ENCODE measurements at places on chromosomes 5 and 9.

- no peak for DNase-seq
Observed at GRCh38 chr9:124277420-124277819, 19.7 kb downstream of the NEK6 start.

DNA sequence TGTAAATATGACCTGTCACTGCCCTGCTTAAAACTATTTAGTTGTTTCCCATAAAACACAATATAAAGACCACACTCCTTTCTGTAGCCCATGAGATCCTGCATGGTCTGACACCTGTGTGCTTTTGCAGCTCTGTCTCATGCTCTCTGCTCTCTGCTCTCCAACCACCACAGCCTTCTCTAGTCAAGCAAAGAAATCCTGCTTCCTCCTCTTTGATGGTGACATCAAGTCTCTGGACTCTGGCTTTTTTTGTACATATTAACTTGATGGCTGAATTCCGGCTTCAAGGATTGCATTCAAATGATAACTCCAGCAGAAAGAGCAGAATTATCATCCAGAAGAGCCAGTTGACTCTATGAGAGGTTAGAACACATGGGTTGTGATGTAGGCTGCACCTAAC lies 58.2 kb downstream of the CHSY3 start:
- no peak for DNase-seq

- no peak for DNase-seq
Observed at GRCh38 chr9:70144131-70144503, 100.5 kb downstream of the MAMDC2 start.

DNA sequence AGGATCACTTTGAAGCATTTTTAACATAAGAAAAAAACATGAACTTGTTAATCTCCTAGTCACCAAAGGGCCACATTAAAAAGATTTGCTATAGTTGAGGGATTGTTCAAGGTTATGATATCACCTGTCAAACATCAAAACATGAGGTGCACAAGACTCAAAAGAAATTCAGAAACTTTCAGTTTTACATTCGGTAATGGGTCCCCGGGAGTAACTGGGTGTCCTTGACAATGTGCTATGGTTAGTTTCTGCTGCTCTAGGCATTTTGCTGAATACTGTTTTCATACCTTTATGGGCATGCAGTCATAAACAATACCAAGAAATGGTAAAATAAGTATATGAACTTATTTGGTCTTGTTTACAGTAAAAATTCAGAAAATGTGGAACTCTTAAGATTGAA lies 92.8 kb upstream of the EDIL3 start:
- DNase-seq: no peak

DNA sequence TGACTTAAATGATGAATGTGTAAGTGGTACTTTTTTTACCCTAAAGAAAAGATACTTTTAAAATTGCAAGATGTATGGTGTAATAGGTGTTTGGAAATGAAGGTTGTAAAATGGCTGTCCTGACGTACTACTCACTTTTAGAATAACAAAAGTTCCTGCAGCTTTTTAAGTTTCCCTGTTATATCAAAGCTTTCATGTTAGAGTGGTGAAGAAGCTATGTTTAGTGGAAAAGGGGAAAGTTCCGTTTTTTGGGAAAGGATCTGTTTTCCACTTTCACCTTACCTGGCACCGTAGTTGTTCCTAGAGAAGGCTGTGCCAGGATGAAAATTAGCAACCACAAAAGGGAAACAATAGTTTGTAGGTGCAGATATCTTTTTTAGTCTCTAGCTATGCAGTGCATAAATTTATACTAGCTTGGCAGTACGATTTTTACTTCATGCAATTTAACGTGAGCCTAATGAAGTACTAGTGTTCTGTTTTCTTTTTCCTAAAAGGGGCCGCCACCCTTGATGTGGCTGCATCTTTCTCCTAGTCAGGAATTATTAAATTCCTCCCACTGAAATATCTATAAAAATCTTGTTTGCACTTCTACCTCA lies 1.3 kb downstream of the TNPO1 start:
- DNase-seq: no peak

- DNase-seq: no peak
Observed at GRCh38 chr5:149203921-149204441, 62.7 kb downstream of the ABLIM3 start.

DNA sequence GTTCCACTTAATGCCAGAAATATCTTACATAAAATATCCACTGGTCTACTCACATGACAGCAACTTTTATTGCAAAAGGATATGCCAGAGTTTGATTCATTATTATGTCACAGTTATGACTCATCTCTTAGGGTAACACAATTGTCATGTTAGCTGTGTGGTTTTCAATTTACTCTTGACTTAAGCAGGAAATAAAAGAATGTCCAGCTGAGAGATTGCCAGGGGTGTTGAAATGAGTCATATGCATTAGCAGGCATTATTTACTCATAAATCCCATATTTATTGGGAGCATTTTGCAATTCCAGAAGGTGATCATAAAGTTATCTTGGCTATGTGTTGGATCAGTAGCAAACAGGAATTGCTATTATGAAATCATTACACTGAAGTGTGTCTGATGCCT lies 1164.6 kb upstream of the CDH18 start:
- DNase-seq: no peak

GRCh38 chr5:516338-516925 lies 7.8 kb downstream of the SLC9A3 start:
- DNase-seq: peak; percentile 18

DNA sequence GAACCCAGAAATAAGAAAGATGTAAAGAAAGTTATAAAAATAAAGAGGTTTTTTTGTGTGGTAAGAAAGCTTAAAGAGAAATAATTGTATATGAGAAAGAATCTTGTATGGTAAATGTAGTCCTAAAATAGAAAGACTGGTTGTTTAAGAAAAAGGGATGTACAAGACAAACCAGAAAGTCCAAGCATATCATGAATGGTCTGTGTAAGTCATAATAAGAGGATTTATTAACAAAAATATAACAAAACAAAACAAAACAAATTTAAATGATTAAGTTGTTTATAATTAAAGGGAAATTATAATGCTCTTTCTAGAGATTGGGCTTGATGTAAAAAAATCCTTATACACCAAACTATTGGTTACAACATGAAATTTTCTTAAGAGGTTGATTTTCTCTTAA lies 590.4 kb upstream of the PTGER4 start:
- DNase-seq: no peak

GRCh38 chr9:81564632-81565031 lies 124.7 kb downstream of the TLE1 start:
- DNase-seq: no peak

- no peak for DNase-seq
Observed at GRCh38 chr9:36966371-36967097, 67.5 kb downstream of the PAX5 start.

DNA sequence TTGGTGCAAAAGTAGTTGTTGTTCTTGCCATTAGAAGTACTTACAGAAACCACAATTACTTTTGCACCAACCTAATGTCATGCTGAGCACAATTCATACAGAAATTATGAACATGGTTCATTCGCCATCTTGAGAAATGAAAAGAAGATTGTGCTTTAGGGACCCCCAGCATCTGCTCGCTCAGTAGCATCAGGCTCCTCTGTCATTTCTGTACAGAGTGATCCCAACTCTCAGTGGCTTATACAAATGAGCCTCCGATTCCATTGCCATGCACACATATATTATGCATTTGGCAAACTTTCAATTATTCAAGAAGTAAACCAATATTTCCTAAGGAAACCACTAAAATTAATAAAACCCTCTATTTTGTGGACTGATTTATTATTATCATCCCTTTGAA lies 266.2 kb downstream of the MED10 start:
- no peak for DNase-seq

DNA sequence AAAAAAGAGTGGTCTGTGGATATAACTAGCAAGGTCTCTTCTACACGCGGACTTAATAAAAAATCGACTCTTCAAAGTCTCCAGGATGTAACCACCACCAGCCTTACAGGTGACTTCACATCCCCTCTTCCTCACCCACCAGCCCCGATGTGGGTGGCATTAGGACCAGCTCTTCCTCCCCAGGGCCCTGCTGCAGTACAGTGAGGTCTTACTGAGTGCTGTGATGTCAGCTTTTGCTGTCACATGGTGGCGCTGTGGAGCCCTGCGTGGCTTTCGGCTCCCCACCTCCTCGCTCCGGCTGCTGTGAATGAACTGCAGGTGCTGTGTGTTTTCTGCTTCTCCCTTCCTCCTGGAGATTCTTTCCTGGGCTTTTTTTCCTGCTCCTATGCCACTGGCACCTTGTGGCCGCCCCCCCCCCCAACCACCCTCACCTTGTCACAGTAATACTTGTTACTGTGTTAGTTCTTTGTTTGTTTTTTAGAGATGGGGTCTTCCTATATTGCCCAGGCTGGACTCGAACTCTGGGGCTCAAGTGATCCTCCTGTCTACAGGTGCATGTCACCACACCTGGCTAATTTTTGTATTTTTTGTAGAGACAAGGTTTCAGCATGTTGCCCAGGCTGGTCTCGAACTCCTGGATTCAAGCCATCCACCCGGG lies 15.8 kb upstream of the RAPGEF1 start:
- peak; percentile 27 for DNase-seq

DNA sequence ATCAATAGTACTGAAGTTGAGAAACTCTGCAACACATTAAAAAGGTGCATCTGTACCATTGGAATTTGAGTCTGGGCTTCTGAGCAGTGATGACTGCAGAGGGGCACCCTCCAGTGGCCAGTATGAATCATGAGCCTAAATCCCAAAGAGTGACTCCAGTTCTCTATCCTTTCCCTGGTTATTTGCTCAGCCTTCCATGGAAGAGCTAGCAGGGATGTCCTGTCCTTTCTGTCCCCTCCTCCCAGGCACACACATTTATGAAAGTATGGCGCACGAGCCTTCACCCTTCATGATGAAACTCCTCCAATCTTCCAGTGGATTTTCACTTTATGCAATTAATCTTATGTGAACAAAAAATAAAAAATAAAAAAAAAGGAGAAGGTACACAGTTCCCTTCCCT lies 81.0 kb downstream of the ESM1 start:
- DNase-seq: no peak

DNA sequence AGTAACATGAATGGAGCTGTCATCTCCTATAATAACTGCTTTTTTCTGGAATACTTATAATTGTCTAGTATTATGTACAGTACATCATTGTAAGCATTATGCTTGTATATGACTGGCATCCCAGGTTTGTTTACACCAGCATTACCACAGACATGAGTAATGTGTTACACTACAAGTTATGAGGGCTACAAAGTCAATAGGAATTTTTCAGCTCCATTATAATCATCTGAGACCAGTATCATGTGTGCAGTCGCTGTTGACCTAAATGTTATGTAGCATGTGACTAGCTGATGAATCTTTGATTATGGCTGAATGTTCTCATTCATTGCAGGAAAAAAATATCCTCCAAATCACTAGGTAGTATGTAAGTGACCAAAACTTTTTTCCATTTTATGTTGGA lies 2.2 kb downstream of the ZCCHC9 start:
- DNase-seq: no peak

GRCh38 chr9:84838879-84839278 lies 169.3 kb downstream of the NTRK2 start:
- DNase-seq: no peak

GRCh38 chr5:96151891-96152290 lies 190.2 kb upstream of the ELL2 start:
- no peak for DNase-seq

GRCh38 chr5:171336521-171337209 lies 27.6 kb downstream of the TLX3 start:
- peak; percentile 37 for DNase-seq

GRCh38 chr9:859251-859650 lies 17.8 kb downstream of the DMRT1 start:
- DNase-seq: no peak

GRCh38 chr5:60248901-60249300 lies 355.4 kb upstream of the PDE4D start:
- DNase-seq: no peak

DNA sequence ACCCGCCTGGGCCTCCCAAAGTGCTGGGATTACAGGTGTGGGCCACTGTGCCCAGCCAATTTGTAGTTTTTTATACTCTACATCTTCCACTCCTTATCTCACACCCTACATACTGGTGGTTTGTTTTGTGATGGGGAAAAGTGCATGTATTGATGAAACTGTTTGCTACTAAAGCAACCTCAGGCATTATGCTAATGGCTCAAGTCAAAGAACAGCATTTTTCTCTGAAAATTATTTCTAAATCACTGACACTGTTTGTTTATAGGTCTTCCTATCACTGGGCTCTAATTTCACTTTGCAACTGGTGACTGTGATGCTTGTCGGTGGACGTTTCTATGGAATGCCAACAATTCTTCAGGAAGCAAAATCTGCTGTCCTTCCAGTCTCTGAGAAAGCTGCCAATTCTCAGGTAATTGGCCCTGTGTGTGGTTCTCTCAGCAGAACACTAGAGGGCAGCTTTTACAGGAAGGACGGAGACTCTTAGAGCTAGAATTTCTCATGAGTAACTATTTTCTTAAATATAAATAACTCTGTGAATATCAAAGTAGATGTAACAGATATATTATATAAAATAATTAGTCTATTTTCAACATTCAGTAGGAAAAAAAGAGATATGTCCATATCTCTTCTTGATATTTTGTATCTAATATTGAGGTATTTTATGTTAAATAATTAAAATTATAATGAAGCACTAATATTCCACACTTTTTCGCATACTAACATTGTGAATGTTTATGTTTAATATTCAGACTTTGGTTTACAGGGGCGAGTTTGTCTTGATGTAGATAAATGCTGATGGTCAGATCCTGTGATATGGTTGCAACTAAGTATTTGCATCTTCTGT lies 244.1 kb downstream of the ADGRV1 start:
- DNase-seq: no peak

DNA sequence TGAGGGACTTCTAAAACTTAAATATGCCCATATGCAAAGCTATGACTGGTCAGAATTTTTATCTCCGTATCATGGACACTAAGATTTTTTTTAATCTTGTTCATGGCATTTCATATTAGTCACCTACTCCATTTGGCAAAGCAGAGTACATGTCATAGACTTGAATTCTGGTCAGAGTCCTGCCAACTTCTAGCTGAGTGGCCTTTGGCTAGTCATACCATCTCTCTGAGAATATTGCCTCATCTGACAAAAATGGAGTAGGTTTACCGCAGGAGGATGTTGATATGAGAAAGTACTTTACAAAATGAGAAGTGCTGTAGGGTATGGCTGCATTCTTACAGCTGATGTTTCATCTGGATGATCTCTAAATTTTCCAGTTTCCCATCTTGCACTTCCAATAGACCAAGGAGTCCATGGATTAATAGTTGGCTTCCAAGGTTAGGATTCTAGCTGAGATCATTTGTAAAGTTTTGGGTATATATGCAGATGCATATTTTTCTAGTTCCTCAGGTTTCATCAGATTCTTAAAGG lies 150.8 kb upstream of the NR3C1 start:
- DNase-seq: no peak

- DNase-seq: no peak
Observed at GRCh38 chr5:141511771-141512325, 23.0 kb downstream of the PCDHGC5 start.

GRCh38 chr9:126336736-126337325 lies 10.2 kb downstream of the MVB12B start:
- DNase-seq: no peak

- no peak for DNase-seq
Observed at GRCh38 chr5:32090026-32090754, 83.9 kb downstream of the GOLPH3 start.
